ENCODE measurements at places on chromosomes 11 and 22.
A peak's percentile ranks its signal among the peaks of the same experiment; 100 is the strongest.

DNA sequence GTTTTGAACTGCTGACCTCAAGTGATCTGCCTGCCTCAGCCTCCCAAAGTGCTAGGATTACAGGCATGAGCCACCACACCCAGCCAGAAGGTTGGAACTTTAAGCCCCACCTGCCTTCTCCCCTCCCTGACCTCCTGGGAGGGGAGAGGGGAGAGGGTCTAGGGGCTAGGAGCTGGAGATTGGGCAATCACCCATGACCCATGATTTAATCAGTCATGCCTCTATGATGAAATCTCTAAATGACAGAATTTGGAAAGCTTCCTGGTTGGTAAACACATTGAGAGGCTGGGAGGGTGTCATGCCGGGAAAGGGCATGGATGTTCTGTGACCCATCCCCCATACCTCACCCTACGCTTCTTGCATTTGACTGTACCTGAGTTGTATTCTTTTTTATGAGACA lies 17.1 kb upstream of the TFIP11 start:
- DNase-seq, result peak; percentile 43

DNA sequence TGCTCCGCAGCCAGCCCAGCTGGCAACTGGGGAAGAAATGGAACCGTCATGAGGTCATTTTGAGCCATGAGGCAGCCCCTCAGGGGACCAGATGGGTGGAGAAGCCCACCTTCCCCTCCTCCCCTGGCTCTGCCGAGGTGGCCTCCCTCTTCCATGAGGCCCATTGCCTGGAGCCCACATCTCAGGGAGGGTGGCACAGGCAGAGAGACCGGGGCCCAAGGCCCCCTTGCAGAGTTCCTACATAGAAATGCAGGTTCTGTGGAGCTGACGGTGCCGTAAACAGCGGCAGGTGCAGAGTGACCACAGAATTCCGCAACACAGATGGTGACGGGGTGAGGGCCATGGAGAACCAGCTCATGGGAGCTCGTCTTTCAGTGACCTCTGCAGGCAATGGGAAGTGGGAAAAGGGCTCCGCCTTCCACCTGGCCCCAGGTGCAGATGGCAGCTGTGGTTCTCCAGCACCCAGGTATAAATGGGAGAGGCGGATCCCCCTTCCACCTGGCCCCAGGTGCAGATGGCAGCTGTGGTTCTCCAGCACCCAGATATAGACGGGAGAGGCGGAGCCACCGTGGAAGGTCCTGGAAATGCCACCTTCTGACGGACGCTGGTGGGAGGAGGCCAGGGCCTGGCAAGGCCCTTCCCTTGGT lies 765.4 kb downstream of the BRD1 start:
- no peak for DNase-seq

DNA sequence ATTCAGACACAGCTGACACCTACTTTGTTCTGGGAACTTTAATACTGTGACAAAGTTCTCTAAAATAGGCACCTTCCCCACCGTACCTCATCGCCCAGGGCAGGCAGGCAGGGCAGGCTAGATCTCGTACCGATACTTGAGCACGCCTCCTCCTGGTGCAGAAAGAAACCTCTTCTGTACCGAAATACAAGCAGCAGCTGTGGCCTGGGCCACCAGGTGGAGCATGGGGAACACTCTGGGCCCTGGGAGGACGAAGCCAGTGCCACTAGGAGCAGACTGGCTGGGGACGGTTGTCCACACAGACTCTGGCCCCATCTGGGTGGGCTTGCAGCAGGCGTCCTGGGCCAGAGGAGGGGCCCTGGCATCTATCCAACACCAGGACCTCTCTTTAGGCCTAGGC lies 12.8 kb downstream of the PMM1 start:
- peak; percentile 40 for DNase-seq

GRCh38 chr11:67500831-67501715 lies 4.1 kb downstream of the PITPNM1 start:
- DNase-seq, result no peak

- DNase-seq, result no peak
Observed at GRCh38 chr11:117511931-117512539, 184.4 kb downstream of the CEP164 start.

- no peak for DNase-seq
Observed at GRCh38 chr22:17242641-17243040, 23.4 kb upstream of the ADA2 start.

DNA sequence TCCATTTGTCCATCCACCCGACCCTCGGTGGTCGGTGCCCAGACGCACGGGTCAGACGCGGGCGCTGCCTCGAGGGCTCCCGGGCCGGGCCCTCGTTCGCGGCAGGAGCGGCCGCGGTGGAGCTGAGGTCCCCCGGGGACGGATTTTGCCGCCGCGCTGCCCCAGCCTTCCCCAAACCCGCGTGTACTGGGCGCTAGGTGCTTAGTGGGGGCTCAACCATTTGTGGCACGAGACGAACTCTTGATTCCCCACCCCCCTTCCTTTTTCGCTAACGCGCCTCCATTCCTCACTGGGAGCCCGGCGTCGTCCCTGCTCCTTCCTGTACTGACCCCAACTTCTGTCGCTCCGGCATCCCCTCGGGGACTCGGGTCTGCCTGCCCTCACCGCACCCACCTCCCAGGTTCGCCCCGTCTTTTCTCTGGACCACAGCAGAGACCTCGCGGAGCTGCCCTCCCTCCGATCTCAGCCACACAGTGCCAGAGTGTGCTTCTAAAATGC lies 789 bp upstream of the CBX7 start:
- DNase-seq, result no peak

DNA sequence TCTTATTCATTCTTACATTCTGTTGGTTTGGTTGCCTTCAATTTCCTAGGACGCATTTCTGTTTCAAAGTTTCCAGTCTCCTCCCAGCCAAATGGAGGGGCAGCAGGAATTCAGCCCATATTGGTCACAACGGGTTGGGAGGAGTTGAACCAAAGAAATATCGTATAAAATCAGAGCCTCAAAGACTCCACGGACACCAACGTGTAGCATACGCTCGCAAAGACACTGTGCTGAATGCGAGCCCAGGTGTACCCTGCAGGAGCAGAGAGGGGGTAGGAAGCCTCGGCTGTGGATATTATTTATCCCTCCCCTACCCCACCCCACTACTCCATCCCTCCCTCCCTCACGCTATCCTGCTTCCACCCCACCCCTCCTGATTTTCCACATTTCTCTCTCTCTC lies 15.5 kb upstream of the CCND1 start:
- no peak for DNase-seq

- DNase-seq, result no peak
Observed at GRCh38 chr11:102268985-102269470, 48.3 kb upstream of the BIRC3 start.

DNA sequence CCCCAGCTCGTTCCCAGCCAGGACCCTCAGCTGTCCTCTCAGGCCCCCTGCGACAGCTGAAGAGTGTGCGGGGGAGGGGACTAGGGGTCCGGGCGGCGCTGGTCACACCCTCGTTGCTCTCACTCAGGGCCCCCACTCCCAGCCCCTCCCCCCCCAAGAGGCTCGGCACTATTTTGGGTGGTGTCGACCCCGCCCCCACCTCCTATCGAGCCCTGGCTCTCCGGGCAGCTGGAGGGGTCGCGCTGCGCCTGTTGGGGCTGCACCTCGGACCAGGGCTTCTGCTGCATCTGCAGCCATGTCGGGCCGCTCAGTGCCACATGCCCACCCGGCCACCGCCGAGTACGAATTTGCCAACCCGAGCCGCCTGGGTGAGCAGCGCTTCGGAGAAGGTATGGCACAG lies at the start of gene HSPB2:
TSS of gene HSPB2 (plus strand) at position 200 of the 400 bp plus-strand sequence. CDS start at position 296, 96 bp downstream.
- no peak for DNase-seq

- no peak for DNase-seq
Observed at GRCh38 chr11:65814986-65815565, 18.7 kb upstream of the SNX32 start.

DNA sequence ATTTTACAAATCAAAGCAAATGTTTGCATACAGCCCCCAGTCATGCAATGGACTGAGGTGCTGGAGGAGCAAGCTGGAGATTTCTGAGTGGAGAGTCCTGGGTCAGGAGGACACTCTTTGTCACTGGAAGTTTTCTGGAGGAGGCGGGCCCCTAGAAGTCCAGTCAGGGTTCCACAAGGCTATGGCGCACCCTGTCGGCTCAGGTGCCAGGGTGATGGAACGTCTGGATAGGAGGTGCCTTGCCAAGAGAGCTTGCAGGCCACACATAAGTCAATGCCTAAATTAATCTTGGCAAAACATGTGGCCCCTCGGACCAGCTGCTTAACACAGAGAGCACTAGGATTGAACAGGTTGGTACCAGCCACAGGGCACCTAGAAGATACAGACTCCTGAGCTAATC lies 174.7 kb upstream of the CADM1 start:
- no peak for DNase-seq

DNA sequence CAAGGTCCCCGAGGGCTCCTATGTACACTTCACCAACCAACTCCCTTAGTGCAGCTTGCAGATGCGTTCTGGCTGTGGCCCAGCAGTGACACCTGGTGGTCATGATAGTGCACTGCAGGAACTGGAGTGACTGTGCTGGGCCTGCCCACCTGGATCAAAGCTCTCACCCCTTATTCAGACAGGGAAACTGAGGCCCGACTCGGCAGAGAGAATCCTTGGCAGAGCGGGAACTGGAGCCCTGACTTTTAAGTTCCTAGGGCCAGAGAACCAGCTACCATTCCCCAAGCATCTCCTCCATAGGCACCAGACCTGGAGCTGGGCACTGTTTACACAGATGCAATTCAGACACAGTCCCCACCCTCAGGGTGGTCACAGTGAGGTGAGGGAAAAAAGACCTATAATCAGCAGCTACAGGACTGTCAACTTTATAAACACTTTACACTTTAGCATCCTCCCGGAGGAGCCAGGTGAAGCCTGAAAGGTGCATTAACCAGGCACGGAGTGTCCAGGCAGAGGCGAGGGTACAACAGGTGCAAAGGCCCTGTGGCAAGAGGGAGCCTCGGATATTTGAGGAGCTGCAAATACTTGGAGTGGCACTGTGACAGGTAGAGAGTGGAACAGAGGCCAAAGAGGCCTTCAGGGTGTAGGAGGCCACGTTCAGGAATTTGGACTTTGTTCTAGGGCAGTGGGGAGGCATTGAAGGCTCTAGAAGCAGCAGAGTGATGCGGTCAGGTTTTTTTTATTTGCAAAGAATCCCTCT lies 22.0 kb downstream of the RHBDD3 start:
- DNase-seq, result peak; percentile 61

DNA sequence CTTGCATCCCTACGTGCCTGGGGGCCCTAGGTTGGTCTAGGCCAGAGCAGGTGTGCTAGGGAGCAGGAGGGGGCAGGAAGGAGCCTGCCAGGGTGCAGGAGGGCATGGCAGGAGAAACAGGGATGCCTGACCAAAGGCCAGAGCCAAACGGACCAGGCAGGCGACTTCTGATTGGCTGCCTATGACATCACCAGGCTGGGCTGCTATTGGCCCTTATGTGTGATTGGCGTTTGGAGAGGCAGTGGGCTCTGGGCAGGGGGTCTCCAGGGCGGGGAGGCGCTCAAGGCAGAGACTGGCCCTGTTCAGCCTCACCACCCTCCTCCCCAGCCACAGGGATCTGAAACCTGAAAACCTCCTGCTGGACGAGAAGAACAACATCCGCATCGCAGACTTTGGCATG lies 44.4 kb downstream of the MOB2 start:
- no peak for DNase-seq

DNA sequence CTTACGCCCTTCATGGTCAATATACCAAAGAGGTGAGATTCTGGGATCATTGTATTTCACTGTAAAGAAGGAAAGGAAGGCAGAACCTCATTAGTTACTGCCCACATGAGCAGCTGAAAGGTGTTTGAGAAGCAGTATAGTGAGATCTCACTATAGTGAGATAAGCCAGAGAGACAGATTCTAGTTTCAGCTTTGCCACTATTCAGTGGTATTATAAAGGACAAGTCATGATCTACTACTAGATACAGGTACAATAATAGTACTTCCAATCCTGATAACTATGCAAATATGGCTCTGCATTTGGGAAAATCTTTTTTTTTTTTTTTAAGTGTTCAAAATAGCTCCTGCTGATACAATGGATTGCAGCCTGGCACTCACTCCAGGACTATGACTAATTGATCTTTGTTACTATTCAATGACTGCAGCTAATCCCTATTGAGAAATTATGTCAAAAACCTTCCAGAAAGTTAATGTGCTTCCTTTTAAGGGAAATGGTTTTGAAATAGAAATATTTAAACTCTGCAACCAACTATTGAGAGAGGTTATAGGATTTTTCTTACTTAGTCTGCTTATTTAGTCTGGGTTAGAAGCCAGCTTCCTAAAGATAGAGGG lies 8.3 kb upstream of the DLAT start:
- peak; percentile 84 for DNase-seq

DNA sequence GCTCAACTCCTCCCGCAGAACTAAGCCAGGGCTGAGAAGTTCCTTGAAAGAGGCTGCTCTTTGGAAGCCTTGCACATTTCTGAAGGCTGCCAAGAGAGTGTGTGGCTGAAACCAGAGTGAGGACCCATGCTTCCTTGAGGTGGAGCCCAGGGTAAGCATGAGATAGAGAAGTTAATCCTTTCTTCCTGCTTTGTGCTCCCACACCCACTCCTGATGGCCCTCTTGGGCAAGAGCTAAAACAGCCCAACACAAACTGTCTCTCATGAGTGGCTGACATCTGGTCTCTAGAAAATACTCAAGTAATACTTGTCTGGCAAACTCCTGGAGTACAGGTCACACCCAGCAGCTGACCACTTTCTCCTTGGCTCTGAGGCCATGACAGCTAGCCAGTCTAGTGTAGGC lies 523.7 kb downstream of the INSC start:
- no peak for DNase-seq

DNA sequence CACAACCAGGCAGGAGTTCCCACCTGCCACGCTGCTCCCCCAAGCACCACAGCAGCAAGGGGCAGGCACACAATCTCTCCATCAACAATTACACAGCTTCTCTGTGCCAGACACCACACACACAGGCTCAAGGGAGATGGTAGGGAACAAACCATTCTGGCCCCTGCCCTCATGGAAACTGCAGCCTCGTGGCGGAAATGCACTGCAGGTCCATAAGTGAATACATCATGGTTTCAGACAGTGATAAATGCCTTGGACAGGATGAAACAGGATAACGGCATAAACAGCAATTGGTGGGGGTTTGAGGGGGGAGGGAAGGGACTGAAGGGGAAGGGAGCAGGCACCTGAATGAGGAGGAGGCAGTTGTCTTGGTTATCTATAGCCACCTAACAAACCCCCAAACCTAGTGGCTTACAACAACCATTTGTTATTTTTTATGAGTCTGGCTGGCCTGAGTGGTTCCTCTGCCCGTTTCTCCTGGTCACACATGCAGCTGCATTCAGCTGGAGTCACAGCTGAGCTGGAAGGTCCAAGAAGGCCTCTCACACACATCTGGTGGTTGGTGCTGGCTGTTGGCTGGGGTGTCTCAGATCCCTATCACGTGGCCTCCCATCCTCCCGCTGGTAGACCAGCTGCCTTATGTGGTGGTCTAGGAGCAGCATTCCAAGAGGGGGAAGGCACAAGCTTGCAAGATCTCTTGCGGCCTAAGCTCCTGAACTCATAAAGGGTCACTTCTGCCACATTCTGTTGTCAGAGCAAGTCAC lies 15.0 kb upstream of the YWHAH start:
- DNase-seq, result peak; percentile 54

GRCh38 chr22:49433717-49434611 lies 393.7 kb downstream of the BRD1 start:
- no peak for DNase-seq

- no peak for DNase-seq
Observed at GRCh38 chr11:64148917-64149617, 16.8 kb downstream of the MACROD1 start.

- DNase-seq, result peak; percentile 39
Observed at GRCh38 chr11:58316142-58316541, 42.7 kb downstream of the OR5B17 start.
